IPS-NIHi11 (cell line): ENCODE measurements at places on chromosomes 3 and 15.
A peak's percentile ranks its signal among the peaks of the same experiment; 100 is the strongest.

DNA sequence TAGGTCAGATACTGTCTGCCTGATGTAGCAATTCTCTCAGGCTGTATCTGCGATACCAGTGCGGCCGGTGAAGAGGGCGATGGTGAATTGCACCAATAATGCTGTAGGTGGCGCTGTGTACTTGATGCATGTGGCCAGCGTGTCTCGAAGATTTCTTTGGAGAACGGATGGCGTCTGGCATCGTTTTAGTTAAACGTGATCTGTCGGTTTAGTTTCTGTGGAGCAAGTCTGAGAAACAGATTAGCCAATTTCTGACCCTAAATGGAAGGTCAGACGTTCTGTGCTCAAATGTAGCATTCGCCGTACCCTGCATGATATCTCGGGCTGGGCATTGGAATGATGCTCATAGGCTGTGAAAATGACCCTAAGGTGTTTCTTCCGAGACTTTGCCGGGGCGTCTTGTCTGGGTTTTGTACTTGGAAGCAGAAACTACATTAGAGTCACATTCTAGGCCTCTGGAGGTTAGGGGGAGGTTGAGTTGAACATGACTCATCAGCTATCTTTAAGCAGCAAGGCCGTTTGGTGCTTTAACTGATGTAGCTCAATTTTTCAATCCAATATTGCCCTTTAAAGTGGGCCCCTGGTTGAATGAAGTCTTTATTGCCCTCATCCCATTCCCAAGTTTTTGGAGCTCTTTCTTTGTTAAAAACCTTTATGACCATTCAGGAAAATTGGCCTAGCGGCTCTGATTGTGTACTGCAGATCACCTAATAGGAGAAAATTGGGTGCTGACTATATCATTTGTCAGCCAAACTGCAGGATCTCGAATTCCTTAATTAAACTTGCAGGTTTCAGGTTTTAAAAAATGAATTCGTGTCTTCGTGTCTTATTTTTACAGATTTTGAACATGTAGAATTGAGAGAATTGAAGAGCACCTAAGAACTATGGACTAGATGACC, 80.0 kb downstream of the SQOR start:
- peak; percentile 52 for DNase-seq

DNA sequence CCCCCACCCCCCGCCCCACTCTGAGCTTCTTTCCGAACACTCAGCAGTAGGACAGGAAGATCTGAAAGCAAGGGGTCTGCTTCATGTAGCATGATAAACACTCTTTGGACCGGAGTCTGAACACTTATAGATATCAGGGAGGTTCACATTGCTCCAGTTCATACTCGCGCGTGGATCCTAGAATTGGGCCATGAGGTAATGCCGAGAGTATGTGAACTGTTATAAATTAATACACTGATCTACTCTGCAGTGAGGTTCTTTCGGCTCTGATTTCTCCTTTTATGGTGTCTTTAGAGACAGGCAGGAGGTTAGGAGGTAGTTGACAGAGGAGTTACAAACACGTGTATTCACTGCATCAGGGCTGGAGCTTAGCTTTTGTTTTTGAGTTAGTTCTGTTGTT, 223.0 kb downstream of the THSD4 start:
- DNase-seq, result no peak

- DNase-seq, result no peak
Observed at GRCh38 chr15:67067930-67068551, 2.6 kb downstream of the SMAD3 start.

DNA sequence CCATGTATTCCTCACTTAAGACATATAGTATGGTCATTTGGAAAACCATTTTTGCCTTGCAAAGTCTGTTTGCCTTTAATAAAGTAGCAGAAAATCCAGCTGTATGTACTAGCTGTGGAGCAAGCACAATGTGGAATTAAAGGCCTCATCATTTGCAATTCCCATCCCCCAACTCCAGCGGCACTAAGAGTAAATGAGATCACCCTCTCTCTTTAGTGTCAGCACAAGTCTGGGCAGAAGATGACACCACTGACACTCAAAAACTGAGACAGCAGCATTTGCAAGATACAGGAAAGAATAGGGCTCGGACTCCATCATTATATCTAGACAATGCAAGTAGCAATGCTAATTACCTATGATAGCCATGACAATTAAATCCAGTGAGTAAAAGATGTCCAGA, 24.7 kb upstream of the DYNC1LI1 start:
- no peak for DNase-seq

DNA sequence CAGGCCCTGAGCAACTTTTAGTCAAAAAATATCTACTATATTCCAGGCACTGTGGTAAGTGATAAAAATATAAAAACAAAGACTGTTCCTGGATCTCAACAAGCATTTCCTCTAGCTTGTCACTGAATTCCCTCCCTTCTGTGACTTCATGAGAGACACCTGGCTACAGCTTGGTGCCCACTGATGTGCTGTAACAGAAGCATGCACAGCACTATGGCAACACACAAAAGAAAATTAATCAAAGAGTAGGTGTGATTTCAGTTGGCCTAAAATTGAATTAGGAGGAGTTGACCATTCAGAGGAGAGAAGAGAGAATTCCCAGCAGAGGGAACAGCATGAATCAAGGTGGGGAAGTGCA, 158.9 kb upstream of the LPP start:
- DNase-seq, result no peak

- no peak for DNase-seq
Observed at GRCh38 chr3:114411811-114412803, 118.3 kb downstream of the TIGIT start.

- DNase-seq, result no peak
Observed at GRCh38 chr3:2623436-2623835, 486.7 kb downstream of the IL5RA start.

DNA sequence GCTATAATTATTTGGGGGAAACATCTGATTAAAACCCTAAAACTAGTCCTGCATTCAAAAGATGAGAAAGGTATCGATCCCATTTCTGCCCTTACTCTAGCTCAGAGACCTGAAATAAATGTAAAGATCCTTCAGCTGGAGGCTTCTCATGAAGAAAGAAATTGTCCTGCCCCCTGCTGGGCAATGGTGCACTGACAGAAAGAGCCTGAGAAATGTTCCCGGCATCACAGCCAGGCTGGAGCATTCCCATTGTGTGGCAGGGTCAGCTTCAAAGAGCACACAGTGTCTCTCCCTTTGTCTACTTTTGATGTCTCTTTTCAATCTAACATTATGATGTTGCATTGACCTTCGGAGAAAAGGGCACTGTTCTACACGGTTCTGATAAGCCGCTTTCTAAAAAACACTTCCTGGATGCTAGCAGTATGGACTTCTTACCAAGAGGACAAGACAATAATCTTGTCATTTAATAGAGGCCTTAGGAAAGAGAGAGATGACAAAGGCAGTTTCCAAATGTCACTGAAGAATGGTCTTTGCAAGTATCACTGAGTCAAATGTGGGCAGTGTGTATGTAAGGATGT, 287.5 kb downstream of the MAGI1 start:
- DNase-seq, result peak; percentile 69
